ENCODE measurements at places on chromosomes 1 and 21.

DNA sequence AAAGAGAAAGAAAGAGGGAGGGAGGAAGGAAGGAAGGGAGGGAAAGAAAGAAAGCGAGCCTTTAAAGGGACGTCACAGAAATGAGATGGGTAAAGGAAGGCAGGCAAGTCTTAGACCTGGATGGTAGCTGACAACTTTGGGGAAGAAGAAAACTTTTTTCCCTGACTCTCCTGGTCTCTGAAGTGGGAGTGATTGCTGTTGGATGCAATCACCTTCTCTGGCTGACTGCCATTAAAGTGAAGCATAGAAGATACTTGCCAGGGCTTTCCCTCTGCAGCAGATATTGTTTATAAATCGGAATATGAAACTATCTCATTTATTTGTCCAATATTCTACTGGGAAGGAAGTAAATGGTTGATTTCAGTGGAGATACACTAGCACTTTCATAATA lies 27.0 kb downstream of the VCAM1 start:
- no peak for DNase-seq

GRCh38 chr1:160161965-160162705 lies 10.7 kb downstream of the ATP1A4 start:
- DNase-seq, result no peak

GRCh38 chr1:240844486-240844885 lies 232.5 kb upstream of the GREM2 start:
- DNase-seq, result no peak

- no peak for DNase-seq
Measured at GRCh38 chr1:21930629-21931170, 6.4 kb downstream of the HSPG2 start.

DNA sequence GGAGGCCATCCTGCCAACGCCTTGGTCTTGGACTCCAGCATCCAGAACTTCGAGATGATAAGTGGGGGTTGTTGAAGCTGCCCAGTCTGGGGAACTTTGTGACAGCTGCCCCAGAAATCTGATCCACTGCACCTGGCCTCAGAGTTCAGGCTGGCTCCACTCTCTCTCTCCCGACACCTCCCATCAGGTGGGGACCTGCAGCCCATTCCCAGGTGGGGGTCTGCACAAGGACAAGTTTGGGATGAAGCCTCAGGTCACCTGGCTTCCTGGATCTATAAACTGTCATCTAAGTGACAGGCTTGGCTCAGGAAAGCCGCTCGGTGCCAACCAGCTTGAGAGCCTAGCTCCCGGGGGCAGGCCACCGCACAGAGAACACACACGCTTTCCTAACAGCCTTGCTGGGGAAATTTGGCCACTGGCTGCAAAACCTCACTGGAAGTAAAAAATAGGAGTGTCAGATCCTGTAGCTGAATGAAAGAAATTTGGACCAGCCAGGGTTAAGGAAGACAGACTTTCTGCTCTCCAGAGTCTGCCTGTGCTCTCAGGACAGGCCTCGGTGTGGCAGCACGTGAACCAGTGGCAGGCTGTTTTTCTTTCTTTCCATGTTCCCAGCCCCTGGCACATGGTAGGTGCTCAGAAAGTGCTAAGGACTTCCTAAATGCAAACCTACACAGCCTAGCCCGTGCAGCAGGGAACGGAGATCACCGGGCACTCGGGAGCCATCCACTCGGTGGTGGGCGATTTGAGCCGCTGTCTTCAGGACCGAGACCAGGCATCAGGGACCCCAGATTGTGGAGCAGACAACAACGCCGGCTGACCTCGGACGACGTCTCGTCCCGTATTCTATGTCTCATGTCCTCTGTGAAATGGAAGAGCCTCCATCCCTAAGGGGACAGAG lies 42.6 kb upstream of the LBR start:
- DNase-seq, result no peak

DNA sequence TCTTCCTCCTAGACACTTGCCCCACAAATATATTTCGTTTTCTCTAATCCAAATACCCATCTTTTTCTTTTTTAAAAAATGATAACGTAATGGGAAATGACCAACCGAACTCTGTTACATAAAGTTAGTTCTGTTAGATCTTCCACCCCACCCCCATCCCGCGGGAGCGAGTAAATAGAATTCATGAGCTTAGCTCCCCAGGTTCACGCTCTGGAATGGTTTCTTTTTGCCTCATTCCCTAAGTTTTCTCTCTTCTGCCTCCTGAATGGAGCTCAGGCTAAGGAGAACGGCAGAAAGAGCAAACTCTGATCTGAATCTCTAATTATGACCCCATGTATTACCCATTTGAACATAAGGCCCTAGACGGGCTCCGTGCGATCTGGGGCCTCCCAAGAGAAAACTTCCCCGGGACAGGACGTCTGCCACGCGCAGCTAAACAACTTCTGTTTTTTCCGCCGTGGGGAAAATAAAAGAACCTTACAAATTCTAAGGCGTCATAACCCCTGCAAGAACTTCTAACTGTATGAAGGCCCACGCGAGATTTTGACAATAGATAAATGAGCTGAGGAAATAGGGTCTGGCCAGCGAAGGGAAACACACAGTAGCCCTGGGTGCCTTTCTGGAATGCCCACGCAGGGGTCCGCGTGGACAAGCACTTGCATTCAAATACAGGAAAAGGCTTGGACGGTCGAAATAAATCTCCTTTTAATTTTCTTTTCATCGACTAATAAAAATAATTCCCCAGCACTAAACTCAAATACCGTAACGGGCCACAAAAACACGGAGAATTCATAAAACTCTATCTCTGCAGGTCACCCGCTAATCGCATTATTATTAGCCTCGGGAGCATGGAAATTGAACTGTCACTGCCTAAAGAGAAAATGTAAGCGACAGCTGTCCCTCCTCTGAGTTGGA lies 2.2 kb downstream of the TBX15 start:
- no peak for DNase-seq

- no peak for DNase-seq
Measured at GRCh38 chr1:184037849-184038591, 492 bp upstream of the COLGALT2 start.

- no peak for DNase-seq
Measured at GRCh38 chr1:38608202-38608864, 251.2 kb downstream of the RRAGC start.

- DNase-seq, result no peak
Measured at GRCh38 chr1:21553116-21553926, 44.1 kb downstream of the ALPL start.

DNA sequence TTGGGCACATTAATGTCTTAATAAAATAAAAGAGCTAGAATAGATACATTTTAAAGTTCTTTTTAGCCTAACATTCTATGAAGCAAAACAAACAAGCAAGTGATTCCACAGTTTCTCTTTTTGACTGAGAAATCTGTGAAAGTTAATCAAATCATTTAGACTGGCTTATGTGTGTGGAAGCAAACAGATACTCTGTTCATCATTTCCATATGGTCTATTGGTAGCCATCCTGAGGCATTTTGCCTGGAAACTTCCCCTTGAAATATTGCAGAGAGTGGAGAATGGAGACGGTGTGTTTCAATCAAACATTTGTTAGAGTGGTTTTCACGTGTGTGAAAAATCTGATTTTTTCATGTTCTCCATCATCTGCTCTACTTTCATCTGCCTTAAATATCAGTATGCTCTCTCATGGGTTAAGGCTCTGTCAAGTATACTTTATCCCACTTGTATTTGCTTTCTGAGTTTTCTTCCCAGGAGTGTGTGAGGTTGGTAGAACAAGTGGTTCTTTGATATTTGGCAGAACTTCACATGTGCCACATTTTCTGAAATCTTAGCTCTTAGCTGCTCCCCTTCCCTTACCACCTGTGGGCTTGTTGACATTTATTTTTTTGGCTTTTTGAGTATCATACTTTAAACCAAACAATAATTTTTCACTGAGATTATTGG lies 139.1 kb upstream of the PTGFR start:
- DNase-seq, result no peak

DNA sequence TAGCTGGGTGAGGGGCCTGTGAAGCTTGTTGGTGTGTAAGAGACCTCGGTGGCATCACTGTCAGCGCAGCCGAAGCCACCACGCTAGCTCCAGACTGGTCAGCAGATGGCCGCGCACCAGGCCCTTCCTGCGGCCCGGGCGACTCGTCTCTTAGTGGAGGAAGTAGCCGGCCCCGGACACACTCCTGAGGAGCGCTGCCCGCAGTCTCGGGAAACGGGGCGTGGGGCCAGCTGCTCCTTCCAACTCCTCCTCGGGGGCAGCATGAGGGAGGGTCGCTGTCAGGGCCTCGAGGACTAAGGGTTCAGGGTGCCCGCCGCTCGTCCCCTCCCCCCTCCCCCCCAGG lies 20.4 kb downstream of the H3-3A start:
- DNase-seq, result no peak

GRCh38 chr1:21200767-21201166 lies 24.1 kb upstream of the EIF4G3 start:
- no peak for DNase-seq

GRCh38 chr1:188778578-188778977 lies 1699.1 kb downstream of the BRINP3 start:
- DNase-seq, result no peak

DNA sequence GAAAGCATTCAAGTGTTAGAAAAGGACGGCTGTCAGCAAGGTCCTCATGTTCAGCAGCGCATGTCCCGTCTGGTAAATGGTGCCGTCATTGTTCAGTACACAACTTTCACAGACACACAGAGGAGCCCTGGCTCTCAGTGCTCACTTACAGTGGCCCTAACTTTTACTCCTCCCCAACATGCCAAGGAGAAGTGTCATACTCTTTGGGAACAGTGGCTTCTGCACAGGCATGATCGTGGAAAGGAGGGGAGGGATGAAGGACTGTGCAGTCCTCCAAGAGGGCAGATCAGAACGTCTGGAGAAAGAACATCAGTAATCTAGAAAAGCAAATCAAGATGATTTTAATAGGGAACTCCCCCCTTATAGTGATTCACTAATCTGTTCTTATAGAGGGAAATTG lies 3.8 kb upstream of the GRHL3 start:
- DNase-seq, result no peak

GRCh38 chr1:20051218-20051829 lies 18.7 kb upstream of the PLA2G5 start:
- no peak for DNase-seq

DNA sequence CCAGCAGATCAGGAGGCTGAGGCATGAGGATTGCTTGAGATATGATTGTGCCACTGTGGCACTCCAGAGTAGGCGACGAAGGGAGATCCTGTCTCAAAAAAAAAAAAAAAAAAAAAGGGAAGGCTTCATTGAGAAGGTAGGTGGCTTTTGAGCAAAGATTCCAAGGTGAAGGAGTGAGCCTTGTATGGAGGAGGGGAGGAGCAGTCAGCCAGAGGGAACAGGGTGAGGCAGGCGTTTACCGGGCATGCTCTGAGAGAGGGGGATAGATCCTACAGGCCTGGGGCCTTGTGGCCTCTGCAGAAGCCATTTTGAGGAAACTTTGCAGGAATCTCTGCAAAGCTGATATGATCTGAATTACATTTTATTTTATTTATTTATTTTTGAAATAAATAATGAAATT lies 5.1 kb upstream of the HDAC1 start:
- DNase-seq, result no peak

GRCh38 chr1:166391279-166392066 lies 224.7 kb upstream of the FAM78B start:
- DNase-seq, result no peak

GRCh38 chr1:23505851-23506250 lies 21.9 kb upstream of the ASAP3 start:
- DNase-seq, result no peak

GRCh38 chr1:227568593-227568992 lies 5.2 kb downstream of the ZNF678 start:
- DNase-seq, result no peak

DNA sequence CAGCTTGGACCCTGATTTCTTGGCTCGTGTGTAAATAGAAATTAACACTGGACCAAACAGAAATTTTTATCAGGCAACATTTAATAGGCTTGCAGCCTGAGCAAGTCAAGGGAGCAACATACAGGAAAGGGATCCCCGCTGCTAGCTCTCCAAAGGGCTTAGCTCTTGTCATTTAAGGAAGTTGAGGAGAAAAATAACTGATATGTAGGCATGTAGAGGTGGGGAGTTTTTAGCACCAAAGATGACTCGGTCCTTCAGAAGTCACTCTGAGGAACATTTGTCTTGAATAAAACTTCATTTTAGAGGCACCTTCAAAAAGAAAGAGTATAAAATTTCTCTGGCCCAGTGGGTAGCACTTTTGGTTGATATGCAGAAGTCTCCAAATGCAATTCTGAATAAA lies 27.1 kb downstream of the GBP2 start:
- DNase-seq, result no peak

- DNase-seq, result no peak
Measured at GRCh38 chr1:34441259-34442069, 264.8 kb downstream of the C1orf94 start.

GRCh38 chr1:103492003-103492625 lies 33.4 kb upstream of the RNPC3 start:
- no peak for DNase-seq

GRCh38 chr1:56310945-56311344 lies 268.4 kb downstream of the PLPP3 start:
- no peak for DNase-seq

- no peak for DNase-seq
Measured at GRCh38 chr21:35932232-35932911, 128.0 kb downstream of the SETD4 start.

GRCh38 chr21:43286196-43286595 lies 117.4 kb downstream of the CRYAA start:
- DNase-seq, result no peak

DNA sequence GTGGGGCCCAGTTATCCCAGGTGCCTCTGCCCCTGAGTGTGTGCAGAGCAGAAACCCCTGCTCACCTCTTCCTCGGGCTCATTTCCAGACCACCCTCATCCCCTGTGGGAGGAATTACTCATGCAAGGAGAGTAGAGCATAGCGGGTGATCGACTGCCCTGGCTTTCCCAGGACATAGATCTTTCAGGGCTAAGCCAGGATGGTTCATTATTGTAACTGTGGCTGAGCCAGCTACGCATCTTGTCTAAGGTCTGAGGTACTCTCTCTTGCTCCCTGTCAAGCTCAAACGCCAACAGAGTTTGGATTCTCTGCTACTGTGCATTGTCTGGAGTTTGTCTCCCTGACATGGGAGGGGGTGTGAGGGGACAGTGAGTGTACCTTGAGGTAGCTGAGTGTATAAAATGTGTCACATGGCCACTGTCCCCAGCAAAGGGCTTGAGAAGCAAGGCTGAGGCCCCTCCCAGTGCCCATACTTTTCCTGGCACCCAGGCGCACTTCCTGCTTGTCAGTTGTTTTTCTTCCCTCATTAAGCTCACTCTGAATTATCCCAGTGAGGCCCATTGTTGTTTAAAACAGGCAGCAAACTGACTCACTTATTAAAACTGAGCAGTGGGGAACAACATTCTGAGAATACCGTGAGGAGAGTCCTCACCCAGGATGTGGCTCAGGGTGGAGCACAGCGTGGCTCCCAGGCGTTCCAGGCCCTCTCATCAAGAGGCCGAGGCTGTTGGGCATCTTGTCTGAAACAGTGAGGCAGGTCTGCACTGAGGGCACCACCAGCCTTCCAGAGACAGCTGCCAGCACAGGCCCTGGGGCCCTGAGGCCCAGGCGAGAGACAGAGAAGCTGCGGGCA lies 92.9 kb downstream of the LAMC2 start:
- no peak for DNase-seq

DNA sequence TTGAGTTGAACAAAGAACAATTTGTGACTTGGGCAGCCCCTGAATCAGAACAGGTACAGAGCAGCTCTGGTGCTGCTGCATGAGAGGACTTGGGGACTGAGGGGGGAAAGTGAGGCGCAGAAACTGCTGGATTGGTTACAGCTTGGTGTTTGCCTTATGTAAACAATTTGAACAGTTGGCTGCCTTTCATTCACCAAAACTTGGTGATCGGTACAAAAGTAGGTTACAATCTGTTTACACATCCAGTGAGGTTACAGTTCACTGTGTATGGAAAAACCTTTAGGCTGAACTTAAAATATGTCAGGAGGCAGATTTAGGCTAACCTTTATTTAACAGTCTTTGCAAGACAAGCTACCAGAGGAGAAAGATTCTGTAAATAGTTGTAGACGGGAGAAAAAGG lies 28.6 kb upstream of the MTR start:
- no peak for DNase-seq
